ENCODE measurements at places on chromosomes 7 and 10.

GRCh38 chr7:47505312-47506007, 76.5 kb downstream of the TNS3 start:
- DNase-seq: no peak

DNA sequence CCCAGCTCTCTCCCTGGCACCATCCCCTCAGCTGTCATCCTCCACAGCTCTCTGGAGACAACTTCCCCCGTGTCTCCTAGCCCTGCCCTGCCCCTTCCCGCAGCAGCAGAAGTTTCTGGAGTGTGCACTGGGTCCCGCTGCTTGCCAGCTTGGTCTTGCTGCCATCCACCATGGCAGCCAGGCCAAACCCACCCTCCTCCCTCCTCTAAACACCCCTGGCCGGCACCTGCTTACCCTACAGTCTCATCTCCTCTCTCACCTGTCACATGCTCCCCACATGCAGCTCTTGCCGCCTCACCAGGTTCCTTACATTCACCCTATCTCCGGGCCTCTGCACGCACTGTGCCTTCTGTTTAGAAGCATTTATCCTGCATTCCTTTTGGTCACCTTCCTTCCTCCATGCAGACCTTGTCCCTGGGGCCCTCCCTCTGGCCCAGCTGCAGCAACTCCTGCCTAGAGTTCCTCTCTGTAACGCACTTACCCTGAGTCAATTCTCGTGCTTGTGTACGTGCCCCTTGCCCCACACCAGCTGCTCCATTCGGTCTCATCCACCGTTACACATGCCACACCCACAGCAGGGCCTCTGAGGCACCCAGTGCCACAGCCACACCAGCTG, 93.9 kb upstream of the RET start:
- DNase-seq: no peak

- DNase-seq: no peak
These were observed 116.1 kb downstream of the DGKB start for GRCh38 chr7:14786314-14786895.

DNA sequence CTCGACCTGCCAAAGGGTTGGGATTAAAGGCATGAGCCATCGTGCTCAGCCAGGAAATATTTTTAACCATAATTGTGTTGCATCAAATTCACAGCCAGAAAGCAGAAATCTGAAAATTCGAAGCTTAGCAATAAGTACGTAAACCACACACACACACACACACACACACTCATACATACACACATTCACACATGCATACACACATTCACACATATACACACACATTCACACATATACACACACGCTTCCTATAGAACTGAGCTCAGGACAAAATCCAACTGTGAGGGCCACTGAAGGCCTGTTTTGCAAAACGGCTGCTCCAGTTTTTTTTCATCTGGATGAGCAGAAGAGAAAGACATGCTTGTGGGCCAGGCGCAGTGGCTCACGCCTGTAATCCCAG, 25.0 kb upstream of the GTF2I start:
- DNase-seq: no peak

GRCh38 chr10:43308515-43308914, 41.6 kb upstream of the RASGEF1A start:
- no peak for DNase-seq

DNA sequence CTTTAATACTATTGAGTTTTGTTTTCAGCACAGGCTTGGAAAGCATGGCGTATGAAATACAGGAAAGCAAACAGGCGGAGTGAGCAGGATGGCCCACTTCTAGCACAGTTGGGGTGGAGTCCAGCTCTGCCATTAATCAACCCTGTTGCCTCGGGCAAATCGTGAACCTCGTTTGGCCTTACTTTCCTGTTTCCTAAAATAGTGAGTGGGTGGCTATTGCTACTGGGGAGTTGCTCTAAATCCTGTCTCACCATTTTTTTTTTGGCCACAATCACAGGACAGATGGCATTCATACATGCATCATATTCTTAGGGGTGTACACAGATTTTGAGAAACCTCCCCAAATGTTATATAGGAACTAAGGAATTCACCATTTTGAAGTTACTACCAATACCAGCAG, 157.8 kb downstream of the ANLN start:
- no peak for DNase-seq

GRCh38 chr7:15628876-15629275, 57.6 kb downstream of the MEOX2 start:
- no peak for DNase-seq

- DNase-seq: no peak
These were observed 85.6 kb downstream of the ZEB1 start for GRCh38 chr10:31404640-31405039.

DNA sequence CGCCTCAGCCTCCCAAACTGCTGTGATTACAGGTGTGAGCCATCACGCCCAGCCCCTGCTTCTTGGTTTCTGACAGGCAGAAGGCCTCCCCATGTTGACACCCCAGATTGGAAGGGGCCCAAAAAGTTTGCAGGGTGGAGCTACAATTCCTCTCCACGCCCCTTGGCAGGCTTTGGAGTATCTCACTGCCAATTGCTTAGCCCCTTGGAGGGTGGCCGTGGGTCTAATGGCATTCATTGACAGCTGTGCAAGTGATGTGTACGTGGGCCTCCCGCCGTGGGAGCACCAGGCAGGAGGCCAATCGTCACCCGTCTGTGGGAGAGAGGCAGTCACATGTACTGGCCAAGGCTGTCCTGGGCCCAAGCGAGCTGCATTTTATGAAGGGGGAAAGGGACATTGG, 73.7 kb upstream of the PPIF start:
- no peak for DNase-seq

DNA sequence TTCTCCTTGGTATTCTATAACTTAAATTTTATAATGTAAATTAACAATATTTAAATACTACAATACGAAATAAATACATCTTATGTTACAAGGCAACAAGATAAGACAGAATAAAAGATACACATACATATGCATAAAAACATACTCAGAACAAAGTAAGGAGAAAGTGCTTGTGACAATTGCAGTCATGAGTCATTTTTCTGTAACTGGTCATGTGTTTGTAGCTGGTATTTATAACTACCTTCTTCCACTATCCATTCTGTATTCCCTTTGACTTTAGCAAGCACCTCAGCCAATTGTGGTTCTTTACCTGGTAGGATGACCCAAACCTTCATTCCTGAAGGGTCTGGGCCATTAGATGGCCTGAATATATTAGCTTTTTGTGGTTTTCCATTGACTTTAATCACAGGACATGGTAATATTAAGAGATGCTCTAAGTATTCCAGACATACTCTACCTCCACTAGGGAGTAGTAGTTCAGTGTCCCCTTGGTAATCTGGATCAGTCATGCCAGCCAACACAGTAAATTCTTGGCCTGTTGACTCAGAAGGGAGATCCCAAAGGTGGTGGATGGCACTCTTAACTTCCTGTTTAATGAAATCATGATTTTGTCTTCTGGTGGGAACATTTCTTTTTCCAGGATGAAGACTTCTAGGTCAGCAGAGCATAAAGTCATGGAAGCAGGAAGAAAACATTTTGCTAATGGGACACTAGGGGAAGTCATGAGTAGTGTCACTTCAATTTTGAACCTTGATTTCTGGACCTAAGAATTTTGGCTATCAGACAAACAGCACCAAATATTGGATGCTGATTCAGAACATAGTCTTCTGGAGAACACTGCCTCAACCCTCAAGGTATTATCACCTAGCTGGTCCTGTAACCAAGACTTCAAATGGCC, 733.7 kb upstream of the IGFBP3 start:
- DNase-seq: no peak

DNA sequence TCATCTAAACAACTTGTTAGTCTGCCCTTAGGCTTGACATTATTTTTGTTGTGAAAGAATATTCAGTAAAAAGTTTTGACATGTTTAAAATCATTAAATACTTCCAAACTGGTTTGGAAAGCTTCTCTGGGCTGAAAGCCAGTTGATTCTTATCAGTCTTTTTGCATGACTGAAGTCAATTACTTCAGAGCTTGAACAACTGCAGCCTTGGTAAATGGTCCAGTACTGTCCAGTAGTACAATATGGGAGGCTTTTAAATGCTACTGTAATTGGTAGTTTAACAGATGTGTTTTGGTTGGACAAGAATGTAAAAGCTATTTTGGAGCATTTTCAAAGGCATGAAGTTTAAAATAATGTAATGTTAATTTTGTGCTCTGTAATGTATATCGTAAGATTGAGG, 103.4 kb downstream of the SDK1 start:
- DNase-seq: no peak

GRCh38 chr10:13712837-13713581, 126.2 kb downstream of the PRPF18 start:
- DNase-seq: no peak

DNA sequence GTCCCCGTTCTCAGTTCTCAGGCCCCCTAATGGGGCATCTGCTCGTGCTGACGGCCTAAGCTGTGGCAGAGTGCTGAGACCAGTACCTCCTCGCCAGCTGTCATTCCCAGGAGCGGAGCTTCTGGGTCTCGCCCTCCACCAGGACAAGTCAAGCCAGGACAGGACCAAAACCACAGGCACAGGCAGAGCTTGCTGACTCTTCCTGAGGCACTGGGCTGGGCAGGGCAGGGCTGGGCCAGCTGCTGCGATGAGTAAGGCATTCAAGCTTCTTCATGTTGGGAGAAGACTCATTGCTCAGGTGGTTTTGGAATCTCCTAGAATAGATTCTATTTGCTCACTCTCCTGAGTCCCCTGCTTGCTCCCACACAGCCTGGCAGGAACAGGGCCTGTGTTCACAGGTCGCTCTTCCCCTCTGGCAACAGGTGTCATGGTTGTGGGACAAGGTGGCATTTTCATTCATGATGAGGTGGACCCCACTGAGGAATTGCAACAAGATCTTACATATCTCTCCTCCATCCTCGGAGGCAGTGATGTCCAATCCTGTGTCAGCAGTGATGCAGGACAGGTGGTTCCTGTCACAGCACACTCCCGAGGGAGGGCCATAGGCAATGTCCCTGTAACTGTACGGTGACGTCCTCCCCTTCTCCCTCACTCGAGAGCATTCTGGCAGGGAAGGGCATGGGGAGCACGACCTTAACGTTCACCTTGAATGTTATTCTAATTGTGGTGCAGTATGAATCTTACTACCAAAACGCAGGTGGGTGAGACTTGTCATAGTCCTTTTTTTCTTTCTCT, 17.0 kb upstream of the SH3PXD2A start:
- DNase-seq: no peak

DNA sequence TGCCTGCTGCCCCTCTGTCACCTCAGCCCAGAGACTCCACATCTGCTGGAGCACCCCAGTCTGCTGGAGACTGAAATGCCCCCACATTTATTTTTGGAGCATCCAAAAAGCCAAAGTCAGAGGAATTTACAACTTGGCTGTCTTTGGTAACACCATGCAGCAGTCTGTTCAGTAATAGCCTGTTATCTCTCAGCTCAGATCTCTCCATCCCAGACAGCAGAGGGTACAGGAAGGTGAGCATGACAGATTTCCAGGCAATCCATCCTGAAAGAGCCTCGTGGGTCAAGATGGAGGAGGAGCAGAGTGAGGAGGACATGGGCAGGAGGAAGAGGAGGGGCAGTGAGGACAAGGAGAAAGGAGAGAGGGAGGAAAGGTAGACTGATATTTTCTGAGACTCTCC, 55.9 kb downstream of the GRID1 start:
- DNase-seq: no peak

- peak; percentile 93 for DNase-seq
These were observed 97.1 kb downstream of the RGS10 start for GRCh38 chr10:119445311-119445934.

GRCh38 chr7:42981601-42982000, 49.4 kb downstream of the MRPL32 start:
- DNase-seq: no peak

GRCh38 chr10:31136930-31137885, 105.5 kb upstream of the ZNF438 start:
- no peak for DNase-seq

DNA sequence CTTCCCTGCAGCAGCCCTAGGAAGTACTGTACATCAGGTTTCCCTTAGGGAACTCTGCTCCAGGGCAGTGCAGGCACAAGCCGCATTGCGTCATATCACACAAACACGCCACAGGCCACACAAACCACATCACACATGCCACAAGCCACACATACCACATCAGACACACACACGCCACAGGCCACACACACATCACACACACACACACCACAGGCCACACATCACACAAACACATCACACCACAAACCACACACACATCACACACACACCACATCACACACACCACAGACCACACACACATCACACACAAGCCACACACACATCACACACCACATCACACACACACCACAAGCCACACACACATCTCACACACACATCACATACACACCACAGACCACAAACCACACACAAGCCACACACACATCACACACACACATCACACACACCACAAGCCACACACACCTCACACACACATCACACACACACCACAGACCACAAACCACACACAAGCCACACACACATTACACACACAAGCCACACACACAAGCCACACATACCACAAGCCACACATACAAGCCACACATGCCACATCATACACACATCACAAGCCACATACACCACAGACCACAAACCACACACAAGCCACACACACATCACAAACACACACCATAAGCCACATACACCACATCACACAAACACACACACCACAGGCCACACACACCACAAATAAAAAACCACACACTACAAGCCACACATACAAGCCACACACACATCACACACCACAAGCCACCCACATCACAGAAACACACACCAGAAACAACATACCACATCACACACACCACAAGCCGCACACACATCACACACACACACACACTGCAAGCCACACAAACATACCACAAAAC, 53.4 kb downstream of the TMEM209 start:
- DNase-seq: no peak

DNA sequence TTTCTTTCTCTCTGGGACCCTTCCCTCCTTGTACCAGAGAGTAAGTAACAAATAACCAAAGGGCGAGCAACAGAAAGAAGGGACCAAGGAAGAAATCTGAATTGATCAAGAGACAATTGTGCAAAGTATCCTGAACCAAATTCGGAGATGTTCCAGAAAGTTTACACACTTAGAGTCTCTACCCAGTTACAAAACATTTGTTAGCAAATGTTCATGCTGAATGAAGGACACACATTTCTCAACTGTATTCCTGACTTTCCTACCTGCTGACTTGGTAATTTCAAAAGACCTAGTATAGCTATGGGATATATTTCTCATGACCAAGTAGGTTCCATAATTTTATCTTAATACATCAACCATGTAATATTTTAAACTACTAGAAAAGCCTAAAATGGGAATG, 37.4 kb downstream of the LYZL1 start:
- DNase-seq: no peak

DNA sequence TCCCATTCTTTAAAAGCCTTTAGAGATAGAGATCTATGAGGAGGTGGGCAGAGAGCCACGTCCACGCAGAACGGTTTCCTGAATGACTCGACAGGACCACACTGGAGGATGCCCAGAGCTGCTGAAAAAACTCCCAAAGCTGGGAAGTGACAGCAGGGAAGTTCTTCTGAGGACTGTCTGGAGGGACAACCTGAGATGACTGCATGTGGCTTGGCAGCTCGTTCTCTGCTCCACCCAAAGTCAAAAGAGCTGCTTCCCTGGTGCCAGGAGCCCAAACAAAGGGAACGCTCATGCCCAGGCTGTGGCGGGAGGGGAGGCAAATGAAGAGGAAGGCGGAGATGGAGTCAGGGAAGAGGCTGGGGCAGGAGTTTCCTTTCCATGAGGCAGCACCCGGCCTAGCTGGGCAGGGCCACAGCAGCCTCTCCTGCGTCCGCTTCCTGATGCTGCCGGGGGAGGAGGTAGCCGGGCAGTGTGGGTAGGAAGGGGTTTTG, 95.4 kb downstream of the CCDC3 start:
- no peak for DNase-seq

Data from nephron progenitor cell (in vitro differentiated cells).